ENCODE measurements at places on chromosomes 11 and 22.
A peak's percentile ranks its signal among the peaks of the same experiment; 100 is the strongest.

DNA sequence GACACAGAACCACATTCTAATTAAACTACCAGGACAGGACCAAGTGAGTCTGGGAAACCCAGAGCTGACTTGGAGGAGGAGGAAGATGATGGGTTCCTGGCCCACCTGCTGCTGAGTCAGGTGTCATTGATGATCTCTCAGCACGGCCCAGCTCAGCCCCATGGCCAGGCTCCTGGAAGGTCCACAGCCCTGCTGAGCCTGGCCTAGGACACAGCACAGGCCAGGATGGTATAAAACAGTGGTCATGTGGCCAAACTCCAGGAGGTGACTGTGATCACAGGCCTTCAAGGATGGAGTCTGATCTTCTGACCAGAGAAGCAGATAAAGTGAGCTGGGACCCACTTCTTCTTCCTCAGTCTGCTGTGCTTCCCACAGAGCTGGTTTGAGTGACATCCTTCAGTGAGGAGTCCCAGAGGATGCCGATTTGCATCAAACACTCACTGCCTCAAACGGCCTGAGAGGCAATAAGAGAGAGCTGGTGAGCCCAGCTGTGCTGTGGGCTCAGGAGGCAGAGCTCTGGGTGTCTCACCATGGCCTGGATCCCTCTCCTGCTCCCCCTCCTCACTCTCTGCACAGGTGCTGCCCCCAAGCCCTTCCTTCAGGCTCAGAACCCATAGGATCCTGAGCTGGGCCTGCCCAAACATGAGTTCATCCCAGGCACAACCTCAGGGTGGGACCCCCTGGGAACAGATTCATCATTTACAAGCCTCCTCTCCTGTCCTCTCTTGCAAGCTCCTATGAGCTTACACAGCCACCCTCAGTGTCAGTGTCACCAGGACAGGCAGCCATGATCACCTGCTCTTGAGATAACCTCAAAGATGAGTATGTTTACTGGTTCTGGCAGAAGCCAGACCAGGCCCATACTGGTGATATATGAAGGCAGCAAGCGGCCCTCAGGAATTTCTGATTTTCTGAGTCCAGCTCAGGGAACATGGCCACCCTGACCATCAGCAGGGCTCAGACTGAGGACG is 37.7 kb upstream of the IGLL5 start:
- no peak for DNase-seq

DNA sequence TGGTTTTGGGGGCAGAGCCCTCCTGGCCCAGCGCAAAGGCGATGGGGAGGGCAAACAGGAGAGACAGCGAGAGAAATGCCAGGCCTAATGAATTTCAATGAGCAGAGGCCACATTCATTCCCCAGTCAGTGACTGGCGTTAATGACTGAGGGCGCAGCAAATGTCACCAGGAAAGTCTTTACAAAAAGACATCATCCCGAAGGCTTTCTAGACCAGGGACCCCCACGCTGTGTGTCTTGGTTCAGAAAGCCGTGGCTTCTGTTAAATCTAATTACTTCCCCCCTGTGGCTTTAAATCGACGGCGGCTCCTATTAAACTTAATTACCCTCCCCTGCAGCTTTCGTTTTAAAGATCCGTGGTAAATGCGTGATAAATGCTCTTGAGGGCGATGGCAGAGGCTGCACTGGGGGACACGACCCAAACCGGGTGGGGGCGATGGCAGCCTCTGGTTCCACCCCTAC is 1.6 kb upstream of the FGF19 start:
- DNase-seq = no peak

GRCh38 chr11:76073724-76074123 is 132.6 kb downstream of the WNT11 start:
- peak; percentile 89 for DNase-seq

DNA sequence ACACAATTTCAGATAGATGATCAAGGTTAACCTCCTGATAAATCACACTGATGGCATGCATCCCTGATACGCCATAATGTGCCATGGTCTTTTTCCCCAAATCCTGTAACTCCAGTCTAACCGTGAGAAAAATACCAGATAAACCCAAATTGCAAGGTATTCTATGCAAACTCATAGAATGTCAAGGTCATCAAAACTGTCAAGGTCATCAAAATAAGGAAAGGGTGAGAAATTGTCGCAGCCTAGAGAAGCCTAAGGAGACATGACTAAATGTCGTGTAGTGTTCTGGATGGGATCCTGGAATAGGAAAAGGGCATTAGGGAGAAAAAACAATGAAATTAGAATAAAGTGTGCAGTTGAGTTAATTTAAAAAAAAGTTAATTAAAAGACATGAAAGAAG is 4.7 kb downstream of the TTC12 start:
- DNase-seq = no peak

- no peak for DNase-seq
Observed at GRCh38 chr11:60916669-60917206, 2.8 kb downstream of the TMEM109 start.

DNA sequence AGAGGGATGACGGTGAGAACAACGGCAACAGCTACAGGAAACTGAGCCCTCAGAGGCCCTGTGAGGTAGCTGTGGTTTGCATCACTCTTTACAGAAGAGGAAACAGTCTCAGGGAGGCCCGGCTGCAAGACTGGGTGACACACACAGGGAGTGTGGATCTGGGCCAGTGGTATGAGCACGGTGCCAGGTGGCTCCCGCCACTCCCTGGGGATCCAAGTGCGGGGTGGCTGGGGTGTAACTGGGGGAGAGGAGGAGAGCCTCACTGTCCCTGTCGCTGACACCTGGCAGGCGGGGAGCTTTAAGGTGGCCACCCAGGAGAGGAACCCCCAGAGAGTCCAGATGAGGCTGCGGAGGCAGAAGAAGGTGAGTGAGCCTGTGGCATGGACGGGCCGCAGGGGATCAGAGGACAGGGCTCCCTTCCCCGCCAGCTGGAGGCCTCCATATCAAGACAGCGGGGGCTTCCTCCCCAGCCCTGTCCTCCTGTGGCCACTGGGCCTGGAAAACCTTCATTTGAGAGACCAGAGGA is 5.6 kb downstream of the RGL4 start:
- DNase-seq = peak; percentile 11

DNA sequence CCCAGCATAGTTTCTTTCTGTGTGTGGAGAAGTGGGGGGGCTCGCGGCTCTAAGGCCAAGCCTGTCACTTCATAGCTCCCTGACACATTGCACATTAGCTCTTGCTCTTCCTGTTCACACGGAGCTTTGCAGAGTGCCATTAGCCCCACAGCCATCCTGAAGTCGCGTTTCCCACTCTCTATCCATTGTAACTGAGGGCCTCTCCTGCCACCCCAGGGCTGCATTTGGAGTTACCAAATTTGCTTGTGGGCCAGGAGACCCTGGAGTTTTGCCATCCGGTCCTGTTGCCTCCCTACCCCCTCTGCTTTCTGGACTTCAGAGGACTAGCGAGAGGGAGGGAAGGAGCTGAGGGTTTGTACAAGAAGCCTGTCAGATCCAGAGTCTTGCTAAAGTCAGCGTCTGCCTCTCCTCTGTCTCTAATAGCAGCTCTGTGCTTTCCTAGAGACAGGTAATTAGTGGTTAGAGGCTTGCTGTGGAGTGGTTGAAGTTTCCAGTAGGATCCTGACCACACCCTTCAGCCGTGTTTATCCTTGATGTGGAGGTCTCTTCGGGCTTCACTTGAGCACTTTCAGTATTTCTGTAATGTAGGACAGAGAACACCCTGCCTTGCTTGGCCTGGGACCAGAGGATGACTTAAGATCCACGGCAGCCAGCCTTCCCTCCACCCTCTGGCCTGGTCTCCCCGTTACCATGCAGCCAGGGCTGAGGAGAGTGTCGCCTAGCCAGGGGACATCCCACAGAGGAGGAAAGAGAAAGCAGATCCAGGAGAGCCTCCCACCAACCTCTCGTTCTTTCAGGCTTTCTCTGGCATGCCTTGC is 14.1 kb downstream of the DCPS start:
- peak; percentile 90 for DNase-seq

- DNase-seq = no peak
Observed at GRCh38 chr11:35761899-35762298, 99.3 kb downstream of the TRIM44 start.

GRCh38 chr11:12842933-12843636 is 166.0 kb upstream of the RASSF10 start:
- DNase-seq = peak; percentile 55

DNA sequence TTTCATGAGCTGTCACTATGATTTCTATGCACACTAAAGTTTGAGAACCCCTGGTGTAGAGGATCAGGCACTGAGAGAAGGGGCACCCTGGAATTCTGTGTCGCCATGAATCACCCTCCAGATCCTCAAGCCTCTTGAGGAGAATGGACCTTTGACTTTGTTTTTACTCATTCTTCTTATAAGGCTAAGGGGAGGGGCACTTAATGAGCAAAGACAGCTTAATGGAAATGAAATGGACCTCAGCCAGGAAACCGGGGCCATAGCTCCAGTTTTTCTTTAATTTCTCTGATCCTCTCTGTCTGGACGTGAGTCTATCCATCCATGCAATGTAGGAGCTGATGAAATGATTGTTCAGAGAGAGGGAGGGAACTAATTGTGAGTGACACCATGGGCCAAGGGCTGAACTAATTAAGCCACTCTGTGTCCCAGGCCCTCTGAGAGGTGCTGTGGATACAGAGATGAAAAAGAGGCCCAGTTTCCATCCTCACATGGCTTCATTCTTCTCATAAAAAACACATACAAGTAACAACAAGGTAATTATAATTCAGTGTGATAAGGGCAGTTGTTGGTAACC is 32.8 kb downstream of the OR2AT4 start:
- no peak for DNase-seq

DNA sequence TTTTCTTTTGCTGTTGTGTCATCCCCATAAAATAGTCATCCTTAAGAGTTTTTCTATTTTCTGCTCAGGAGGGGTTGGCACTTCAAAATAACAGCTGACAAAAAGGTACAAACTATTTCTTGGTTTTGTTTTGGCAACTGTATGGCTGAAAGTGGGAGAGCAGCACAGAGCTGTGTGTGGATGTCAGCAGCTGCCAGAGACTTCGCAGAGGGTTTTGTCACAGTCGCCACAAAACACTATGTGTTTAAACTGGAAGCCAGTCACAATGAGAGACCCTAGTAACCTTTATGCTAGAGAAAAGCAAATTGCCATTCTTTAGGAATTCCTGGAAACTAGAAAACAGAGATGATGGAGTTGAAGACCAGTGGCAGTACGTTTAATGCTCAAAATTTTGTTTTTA is 189.6 kb upstream of the CCDC90B start:
- DNase-seq = no peak

GRCh38 chr11:45752106-45752505 is 52.8 kb upstream of the SLC35C1 start:
- DNase-seq = no peak

DNA sequence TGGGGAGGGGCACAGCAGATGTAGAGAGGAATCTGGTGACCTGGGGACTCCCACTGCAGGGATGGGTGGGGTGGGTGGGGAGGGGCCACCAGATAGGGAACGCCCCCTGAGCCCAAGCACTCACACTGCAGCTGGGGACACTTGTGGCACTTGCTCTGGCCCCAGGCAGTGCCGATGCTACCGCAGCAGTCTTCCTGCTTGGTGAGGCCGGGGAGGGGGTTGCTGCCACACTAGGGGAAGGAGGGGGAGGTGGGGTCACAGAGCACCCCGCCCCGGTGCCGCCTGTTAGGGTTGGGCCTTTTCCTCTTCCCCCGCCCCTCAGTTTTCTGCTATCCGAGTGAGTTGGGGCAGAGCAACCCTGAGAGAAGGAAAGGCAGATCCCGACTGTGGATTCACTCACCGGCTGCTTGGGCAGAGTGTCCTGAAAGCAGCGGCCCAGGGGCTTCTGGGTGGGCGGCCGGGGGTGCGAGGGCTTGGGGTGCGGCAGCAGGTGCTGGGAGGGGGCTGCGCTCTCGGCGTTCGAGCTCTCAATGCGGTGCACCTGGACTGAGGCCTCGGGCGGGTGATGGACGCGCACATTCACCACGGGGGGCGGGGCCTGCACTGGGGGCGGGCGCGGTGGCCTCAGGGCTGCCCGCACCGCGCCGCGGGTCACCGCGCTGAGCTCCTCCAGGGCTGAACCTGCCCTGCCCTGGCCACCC is 4.7 kb downstream of the LTBP3 start:
- no peak for DNase-seq

- no peak for DNase-seq
Observed at GRCh38 chr22:19870153-19871022, 15.7 kb upstream of the GNB1L start.

GRCh38 chr11:91163619-91164451 is 941.0 kb upstream of the CHORDC1 start:
- no peak for DNase-seq

DNA sequence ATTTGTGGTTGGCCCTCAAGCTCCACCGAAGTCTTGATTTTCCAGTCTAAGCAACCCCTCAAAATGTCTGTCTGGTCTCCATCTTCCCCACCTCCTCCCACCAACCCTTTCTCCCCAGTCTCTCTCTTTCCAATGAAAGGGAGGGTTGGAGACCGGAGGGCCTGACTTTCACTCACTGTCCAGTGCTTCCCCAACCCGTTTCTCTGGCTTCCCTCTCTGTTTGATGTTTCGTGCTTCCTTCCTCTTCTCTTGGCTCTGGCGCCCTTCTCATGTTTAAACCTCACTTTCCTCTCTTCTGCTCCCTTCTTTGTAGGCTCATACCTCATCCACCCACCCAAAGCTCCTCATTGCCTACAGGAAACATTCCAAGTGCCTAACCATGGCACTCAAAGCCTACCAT is 11.1 kb upstream of the VPS37C start:
- no peak for DNase-seq

- no peak for DNase-seq
Observed at GRCh38 chr22:19845054-19845722, 9.5 kb downstream of the GNB1L start.

GRCh38 chr22:29625090-29625825 is 21.8 kb downstream of the NF2 start:
- DNase-seq = peak; percentile 93

- DNase-seq = no peak
Observed at GRCh38 chr22:23752090-23752691, 1.3 kb upstream of the ZNF70 start.

DNA sequence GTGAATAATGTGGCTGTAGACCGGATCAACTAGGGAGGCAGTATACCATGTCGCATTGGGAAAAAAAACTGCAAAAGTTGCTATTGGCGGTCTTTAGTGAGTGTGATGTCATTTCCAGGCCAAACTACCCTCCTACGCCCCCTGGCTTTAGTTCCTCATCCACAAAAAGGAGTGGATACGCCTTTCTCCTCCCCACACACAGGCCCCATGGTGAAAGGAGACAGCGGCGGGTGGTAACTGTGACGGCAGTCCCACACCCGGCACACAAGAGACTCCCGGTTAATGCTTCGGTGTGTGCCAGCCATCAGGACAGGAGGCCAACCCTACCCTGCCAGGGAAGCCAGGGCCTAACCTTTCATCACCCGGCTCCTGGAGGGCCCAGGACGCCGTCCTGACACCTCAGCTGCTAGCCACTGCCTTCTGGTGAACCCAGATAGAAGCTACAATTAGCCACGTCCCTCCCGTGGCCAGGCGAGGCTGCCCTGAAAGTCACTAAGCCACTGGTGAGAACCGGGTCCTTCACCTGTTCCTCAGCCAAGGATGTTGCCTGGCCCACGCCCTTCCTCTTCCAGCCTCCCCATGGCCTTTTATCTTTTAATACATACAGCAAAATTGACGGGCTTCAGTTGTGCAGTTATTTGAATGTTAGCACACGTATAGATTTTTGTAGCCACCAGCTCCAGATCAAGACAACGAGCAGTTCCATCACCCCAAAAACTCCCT is 10.8 kb downstream of the TP53I11 start:
- DNase-seq = no peak

GRCh38 chr11:59142530-59143507 is at the start of gene FAM111A:
Gene FAM111A, plus strand, starts transcription at chr11:59142856. Its CDS starts 6,017 bp downstream, at chr11:59148873.
- peak; percentile 85 for DNase-seq
